ENCODE measurements at places on chromosomes 4 and X.

GRCh38 chrX:69072486-69073006 is 92.7 kb downstream of the PJA1 start:
- DNase-seq: no peak

GRCh38 chr4:9920029-9920428 is 101.3 kb downstream of the SLC2A9 start:
- DNase-seq: no peak

DNA sequence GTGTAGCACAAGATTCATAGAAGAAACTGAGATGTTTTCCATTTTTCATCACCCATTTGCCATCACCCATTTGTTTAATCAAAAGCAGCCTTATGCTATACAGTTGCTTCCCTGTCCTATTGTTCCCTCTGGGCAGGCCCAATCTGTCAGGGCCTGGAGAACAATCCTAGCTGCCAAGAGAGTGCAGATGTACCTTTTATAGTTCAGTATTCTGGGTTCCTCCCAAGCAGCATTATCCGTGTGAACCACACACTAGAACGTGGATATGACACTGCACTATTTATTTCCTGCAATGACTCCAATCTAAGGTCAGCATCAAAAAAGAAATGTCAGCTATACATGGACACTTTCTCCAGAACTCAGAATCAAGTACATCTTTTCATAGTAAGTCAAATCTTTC is 269.0 kb downstream of the ADGRA3 start:
- no peak for DNase-seq

DNA sequence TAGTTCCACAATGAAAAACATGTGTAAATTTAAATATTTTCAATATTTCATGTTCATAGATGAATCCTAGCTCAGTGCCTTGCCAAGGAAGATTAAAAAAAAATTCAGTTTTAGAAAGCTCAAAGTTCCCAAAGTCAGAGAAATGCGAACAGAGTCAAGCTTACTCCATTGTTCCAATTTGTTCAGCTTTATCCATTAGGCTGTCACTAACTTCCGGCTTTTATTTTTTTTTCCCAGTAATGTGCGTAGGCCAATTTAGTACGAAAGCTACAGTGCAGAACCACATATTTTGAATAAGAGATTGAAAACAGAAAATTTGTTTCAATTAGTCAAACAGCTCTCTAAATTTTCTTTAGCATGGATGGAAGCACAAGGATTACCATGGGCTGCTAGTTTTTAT is 23.1 kb upstream of the KLHL2 start:
- no peak for DNase-seq

DNA sequence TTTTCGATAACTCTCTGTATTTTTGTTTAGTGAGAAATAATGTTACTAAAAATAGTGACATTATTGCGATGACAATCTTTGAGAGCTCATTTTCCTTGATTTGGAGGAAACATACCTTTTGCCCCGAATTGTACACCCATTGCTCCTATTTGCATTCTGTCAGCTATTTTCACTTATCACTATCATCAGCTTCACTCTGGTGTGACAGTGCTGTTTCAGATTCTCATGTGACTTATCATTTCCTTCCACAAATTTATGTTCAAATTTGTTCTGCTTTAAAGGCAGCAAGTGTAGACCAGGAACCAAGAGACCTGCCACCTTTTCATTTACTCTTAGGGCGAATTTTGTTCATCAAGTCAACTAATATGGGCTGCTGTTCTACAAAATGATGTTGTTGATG is 179.4 kb downstream of the RBM46 start:
- no peak for DNase-seq

DNA sequence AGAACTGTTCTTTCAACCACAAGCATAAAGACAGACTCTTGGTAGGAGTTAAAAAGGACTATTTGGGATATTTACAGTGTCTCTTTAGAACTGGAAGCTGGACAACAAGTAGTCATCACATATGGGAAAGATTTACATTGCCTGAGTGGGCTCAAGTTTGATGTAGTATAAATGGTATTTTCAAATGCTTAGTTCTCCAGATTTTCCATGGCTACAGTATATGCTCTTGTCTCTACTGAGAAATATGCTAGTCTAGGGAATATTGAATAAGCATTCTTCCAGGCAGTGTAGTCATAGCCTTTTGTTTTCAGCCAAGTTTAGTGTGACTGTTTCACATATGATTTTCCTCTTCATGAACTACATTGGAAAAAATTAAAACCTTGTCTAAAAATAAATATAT is 315.6 kb downstream of the ARHGAP24 start:
- no peak for DNase-seq

DNA sequence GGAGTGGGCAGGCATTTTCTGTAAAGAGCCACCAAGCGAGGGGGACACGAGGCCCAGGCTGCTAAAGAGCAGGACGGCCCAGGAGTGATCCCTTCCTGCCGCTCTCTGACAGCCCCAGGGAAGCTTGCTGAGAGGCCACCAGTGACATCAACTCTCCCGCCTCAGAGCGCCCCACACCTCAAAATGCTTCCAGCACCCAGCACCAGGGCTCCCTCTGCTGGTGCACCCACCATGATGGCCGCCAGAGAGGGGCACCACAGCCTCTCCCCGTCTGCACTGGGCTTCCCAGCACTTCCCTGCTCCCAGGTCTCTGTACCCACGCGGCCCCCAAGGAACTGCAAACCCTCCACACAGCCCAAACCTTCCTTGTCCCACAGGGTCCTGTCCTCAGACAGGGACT is 40.4 kb downstream of the GAK start:
- DNase-seq: no peak

GRCh38 chrX:110758781-110759422 is 36.7 kb downstream of the CHRDL1 start:
- DNase-seq: no peak

DNA sequence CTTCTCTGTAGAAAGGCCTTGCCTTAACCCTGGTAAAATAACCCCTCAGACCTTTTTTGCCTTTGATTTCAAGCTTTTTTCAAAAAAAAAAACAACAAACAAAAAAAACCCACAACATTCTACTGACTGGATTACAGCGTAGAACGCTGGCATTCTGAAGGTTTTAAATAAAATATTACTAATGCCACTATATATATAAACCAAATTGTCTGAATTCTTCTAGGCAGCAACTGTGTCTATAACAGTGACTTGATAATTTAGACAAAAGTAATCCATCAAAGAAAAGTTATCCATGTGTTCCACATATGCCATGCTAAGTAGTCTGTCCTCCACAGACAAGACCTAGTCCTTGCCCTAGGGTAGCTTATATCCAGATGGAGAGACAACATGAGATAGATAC is 33.6 kb upstream of the CXCL8 start:
- no peak for DNase-seq

DNA sequence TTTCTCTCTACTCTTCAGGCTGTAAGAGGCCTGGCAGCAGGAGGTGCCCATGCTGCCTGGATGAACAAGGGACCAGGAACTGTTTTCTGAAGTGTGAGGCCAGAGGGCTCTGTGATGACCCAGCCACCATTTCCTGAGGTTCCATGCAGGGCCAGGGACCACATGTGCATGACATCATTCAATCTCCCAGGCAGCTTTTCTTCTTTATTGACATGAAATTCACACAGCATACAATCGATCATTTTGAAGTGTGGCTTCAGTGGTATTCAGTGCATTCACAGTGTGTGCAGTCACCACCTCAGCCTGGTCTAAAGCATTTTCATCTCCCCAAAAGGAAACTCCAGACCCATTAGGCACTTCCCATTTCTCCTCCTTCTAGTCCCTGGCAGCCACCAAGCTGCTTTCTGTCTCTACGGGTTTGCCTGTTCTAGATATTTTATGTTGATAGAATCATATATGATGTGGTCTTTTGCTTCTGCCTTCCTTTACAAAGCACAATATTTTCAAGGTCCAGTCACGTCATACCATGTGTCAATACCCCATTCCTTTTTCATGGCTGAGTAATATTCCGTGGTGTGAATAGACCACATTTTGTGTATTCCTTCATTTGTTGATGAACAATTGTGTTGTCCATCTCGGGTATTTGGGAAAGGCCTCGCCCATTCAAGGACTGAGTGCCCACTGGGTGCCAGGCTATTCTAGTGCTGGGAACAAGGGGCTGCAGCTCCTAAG is 93.1 kb downstream of the PSAPL1 start:
- DNase-seq: no peak

GRCh38 chr4:184477201-184477999 is 3.0 kb upstream of the IRF2 start:
- DNase-seq: no peak

GRCh38 chr4:169815606-169816005 is 57.9 kb upstream of the HPF1 start:
- DNase-seq: no peak

DNA sequence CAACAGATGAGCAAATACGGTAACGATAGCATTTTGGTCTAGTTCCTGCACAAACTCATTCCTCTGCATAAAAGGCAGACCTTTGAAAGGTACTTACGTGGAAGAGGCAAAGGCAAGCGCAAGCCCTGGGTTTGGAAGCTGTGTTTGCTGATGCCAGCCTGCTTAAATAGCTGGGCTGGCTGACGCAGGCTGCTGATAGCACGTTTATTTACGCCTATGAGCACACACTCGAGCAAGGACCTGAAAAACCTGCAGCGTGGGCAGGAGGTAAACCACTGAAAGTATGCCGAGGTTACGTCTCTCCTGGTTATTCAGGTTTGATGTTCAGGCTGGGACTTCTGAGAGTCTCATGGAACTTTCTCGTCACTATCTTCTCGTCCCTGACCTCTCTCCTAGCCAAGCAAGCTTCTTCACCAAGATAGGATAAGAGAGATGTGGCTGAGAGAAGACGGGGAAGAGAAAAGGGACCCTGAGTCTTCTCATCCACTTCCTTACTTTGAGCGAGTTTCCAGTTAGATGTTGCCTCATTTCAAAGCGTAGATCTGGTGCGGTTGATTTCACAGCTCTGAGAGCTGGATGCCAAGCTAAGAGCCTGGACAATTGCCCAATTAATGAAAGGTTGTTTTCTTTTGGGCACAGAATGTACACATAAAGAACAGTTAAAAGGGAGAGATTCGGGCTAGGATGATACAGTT is at the start of gene HOPX:
HOPX (minus strand) TSS at position 139 of the 695 bp plus-strand sequence. CDS start 23,480 bp downstream, outside the sequence.
- peak; percentile 4 for DNase-seq

DNA sequence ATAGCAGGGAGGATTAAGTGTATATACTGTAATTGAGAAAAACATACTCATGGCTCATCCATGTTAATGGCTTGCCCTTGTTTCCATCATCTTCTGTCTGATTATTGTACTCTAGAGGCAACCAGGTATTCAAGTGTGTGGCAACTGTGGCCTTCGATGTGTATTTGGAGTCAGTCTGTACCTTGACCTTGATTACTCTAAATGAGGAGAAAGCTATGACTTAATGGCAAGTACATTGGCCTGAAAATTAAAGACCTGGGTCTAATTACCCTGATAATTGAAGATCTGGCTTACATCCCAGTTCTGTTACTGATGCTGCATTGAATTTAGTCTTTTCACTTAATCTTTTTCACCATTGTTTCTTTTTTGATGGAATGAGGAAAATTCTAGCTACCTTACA is 409.2 kb downstream of the CCSER1 start:
- DNase-seq: no peak

DNA sequence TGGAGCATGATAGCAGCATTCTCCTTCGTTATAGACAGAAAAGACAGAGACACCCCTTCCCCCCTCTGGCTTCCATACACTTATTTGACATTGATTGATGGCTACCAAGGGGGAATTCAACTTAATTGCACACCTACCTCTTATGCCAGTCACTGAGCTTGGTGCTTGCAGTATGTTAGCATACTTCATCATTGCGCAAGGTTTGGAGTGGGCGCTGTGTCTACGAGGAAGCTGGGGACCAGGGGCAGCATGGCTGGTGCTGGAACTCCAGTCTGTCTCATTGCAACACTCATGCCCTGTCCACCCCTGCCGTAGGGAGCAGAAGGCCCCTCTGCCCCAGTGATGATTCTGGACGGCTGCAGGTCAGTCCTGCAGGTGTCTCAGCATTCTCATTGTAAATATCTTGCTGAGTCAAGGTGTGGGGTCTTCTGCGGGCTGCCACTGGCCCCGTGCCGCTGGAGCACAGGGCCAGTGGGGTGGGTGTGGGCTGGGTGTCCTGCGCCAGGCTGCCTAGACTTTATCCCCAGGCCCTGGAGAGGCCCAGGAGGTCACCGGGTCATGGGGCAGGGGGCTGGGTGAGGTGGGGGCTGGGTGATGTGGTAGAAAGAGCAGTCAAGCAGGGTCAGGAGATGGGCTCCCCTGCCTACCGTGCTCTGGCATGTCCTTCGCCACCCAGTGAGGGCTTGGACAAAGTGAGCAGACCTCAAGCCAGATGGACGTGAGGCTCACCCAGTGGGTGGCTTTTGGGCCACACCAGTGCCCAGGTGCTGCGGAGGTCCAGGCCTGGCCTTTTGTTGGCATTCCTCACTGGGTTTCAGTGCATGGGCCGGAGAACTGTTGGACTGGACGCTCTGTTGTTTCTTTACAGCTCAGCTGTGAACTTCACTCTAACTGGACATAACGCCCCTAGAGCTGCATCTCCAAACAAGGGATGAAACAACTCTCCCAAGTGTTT is 85.5 kb downstream of the PSAPL1 start:
- DNase-seq: no peak

- no peak for DNase-seq
Observed at GRCh38 chr4:104283303-104283702, 211.4 kb downstream of the CXXC4 start.

GRCh38 chr4:30207389-30207788 is 512.8 kb upstream of the PCDH7 start:
- DNase-seq: no peak
